Activated CD4-positive, alpha-beta memory T cell treated with anti-CD3 and anti-CD28 coated beads, Interleukin-2, amount 10 ng/mL, durations not matched to agents 7 days and 5 days (primary cell): ENCODE measurements at places on chromosomes 7 and 10.
A peak's percentile ranks its signal among the peaks of the same experiment; 100 is the strongest.

- no peak for DNase-seq
These were observed 3.0 kb upstream of the ANKRD22 start for GRCh38 chr10:88854684-88855083.

GRCh38 chr7:3043544-3044371 lies at the start of gene CARD11:
TSS of gene CARD11 (minus strand) at chr7:3043867. CDS start at chr7:2958506, 85,361 bp downstream.
- DNase-seq: peak; percentile 70

GRCh38 chr7:19587291-19587690 lies 121.5 kb downstream of the POLR1F start:
- no peak for DNase-seq

DNA sequence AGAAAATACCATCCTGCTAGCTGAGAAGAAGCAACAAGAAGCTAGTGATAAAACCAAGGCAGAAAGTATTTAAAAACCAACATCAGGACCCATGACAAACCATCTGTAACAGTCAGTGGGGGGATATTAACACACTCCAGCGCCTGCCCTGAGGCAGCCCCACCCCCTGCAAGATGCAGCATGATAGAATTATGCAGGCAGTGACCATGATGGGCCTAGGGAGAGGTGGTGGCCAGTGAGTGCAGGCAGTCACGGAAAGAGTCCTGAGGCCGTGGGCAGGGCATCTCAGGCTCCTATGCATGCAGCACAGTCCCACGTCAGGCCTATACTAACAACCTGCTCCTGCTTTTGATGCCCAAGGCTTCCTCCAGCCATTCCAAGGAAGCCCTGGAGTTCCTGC lies 686.9 kb downstream of the GRID1 start:
- DNase-seq: no peak

DNA sequence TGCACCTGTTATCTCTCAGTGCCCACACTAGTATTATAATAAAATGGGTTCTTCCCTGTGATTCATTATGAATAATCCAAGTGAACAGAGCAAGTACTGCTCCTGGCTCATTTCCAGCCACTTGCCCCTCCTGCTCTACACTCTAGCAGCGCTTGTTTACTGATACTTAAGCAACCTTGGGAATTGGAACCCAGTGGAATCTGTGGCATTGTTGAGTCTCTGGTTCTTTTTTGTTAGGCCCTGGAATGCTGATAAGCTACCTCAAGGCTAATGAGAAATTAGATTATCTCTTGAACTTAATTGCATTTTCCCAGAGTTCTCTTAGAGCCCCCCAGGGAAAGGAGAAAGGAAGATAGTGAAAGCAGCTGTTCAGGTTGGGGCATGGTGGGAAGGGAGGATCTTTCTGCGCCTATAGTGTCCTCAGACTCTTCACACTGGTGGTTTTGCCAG lies 34.0 kb downstream of the PRKAR2B start:
- no peak for DNase-seq

GRCh38 chr10:87734987-87735827 lies 75.5 kb downstream of the PAPSS2 start:
- DNase-seq: no peak

DNA sequence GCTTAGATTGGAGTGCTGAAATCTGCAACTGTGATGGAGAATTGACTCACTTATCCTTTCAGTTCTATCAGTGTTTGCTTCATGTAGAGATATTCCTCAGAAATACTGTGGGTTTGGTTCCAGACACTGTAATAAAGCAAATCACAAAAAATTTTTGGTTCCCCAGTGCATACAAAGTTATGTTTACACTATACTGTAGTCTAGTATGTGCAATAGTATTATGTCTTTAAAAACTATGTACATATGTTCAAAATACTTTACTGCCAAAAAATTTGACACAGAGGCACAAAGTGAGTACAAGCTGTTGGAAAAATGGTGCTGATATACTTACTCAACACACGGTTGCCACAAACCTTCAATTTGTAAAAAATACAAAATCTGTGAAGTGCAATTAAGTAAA lies 112.5 kb downstream of the EPC1 start:
- no peak for DNase-seq

DNA sequence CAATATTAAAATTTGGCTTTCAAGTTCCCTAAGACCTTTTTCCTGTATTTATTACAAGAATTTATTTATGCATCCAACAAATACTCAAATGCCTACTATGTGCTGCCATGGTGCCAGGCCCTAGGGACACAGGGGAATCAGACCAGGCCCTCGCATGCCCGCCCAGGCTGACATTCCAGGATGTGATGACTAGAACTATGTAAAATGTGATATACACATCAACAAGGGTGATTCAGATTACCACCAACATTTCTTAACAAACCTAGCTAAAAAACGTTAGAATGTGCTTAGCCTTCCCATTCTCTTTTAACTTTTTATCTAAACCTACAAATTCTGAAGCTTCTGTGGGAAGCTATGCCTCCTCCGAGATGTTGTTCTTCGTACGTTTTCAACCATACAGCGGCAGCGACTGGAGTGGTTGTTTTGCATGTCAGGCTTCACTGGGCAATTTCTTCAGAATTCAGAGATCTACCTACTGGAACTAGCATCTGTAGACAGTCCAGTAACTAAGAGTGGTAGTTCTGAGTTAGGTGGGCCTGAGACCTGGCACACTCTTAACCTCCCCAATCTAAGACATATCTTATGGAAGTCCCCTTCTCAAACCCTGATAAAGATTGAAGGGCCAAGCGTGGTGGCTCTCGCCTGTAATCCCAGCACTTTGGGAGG lies 22.1 kb downstream of the GNA12 start:
- DNase-seq: no peak

GRCh38 chr7:81882086-81882485 lies 112.2 kb upstream of the HGF start:
- DNase-seq: no peak
